OCI-M1 (cell line): ENCODE measurements at places on chromosomes 3 and 15.

DNA sequence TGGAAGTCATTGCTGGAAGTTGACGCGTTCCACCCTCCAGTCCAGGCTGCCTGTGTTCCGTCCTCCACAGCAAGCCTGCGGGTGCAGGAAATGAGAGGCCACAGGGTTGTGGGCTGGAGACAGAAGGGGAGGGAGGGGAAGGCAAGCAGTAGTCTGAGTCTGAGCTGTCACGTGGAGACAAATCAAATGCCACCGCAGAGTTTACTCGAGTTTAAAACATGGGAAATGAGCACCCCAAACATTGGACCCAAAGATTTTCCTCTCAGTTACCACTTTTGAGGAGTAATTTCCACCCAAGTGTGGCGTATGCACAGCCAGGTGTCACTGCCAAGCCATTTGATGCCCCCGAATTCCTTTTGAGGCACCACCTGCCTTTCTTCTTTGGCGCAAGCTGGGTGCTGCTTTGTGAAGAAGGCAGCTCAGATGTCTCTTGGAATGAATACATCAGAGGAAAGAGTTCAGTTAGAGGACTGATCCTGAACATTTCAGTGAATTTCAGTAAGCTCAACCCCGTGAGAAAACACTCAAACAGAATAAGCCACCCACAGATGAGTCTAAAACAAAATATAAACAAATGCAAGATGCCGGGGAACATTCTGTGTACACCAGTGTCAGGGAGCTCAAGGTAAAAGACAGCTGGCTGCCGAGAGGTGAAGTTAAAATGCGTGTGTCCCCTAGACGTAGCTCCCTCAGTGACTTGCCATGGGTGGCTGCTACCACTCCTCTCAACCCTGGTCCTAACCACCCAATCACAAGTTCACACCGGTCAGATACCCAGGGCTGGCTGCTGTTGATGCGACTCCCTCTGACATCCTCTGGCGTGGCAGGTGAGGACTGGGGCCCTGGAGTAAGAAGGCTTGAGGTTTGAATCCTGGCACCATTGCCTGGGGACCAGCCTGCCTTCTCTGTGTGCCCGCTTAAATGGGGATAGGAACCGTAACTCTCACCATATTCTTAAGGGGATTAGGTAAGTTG, 203.8 kb downstream of the UACA start:
- DNase-seq = peak; percentile 12

DNA sequence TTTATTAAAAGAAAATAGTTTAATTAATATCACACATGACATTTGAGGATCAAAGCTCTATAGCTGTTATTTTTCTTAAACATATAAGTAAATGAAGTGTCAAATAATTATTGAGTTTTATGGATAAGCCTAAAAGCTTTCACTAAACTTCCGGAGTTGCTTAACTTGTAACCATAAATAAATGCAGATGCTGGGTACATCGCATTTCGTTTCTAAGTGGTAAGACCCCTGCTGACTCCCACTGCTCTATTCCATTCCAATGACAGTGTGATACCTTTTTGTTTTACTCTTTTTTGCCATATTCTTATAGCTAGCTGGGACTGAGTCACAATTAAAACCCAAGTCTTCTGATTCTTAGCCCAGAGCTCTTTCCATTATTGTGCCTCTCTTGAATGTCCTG, 411.1 kb downstream of the SOX2 start:
- no peak for DNase-seq

DNA sequence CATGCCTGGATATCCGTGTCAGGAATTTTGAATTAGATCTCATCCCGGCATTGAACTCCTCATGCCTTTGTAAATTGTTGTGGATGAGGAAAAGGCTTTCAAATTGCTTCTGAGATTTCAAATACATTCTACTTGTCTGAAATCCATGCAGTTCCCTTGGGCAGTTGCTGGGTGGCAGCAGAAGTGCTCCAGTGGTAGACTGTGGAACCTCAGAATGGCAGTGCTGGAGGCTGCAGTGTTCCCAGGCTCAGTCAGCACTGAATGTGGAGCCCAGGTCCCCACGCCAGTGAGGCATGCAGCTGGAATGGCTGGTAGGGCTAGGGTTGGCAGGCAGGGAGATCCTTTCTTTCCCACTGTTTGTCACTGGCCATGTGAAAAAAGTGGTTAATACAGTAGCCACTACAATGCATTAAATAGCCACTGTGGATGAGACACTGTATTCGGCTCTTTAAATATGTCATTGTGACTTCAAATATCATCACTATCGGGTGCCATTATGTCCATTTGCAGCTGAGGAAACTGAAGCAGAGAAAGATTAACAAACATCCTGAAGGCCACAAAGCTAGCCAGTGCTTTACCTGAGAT, 98.6 kb downstream of the TPRG1 start:
- peak; percentile 58 for DNase-seq

DNA sequence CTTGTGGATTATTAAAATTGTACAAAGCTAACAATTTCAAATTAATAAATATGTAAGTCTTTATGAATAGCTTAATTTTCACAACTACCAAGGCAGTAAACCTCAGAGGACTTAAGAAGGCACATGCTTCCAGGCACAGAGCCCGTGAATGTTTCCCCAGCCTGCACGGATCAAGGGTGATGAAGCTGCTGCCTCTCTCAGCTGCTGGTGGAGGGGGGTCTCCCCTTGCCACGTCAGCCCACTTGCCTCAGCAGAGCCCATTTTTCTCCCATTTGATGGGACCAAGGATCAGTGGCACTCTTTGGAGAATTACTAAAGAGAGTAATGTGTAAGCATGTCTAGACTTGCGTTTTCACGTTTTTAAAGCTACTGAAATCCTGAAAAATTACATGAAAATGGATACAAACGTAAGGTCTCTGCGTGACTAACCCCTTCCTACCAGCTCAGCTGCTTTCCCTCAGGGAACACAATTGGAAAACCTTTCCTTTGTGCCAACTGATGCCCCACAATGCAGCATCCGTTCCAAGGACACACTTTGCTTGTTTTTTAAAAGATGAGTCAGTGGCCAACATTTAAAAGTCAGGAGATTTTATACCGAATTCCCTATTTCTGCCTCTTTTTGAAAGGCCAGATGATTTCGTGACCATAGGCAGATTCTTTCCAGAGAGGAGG, 494.1 kb downstream of the GABRG3 start:
- no peak for DNase-seq

DNA sequence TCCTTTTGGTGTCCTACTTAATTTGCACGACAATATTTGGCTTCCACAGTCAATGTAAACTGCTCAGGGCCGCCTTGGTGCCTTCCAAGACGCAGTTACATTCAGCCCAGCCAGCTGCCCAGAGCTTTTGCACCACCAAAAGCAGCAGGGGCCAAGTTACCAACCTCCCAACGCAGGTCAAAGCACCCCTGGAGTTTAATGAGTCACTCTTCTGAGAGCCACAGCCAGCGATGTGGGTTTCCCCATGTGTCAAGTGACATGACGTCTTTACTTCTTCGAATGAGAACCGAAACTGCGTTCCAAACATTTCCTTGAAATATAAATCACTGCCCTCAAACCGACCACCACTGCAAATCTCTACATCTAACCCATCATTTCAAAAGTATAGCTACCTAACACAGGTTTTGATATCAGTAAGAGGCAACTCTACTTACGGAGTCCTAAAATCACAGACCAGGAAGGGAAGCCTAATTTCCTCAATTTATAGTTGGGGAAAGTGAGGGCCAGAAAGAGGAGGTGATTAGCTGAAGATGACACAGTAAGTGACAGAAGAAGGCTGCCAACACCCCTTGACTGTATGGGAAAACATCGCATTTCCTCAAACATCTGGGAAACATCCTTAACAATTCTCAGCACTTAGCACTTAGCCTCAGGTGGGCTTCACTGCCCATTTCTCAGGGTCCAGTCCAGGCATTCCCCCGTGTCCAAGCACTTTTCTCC, 24.5 kb downstream of the MB21D2 start:
- peak; percentile 90 for DNase-seq

DNA sequence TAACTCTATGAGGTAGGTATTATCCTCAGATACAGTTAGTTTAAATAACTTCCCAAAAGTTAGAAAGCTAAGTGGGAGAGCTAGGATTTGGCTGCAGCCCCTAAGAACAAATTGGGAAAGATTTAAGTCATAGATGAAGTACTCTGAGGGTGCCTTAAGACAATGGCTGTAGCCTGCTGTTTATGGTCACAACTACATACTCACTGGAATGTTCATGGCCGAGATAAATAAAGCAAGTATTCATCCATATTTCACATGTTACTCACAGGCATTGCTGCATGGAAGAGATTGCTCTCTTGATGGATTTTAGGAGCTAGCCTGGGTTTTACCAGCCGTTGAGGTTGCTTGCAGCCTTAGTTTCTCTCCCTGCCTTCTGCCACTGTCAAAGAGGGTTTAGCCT, 145.0 kb downstream of the CMSS1 start:
- no peak for DNase-seq
